Fibroblast of mammary gland (primary cell): ENCODE measurements at places on chromosomes 6 and 20.

DNA sequence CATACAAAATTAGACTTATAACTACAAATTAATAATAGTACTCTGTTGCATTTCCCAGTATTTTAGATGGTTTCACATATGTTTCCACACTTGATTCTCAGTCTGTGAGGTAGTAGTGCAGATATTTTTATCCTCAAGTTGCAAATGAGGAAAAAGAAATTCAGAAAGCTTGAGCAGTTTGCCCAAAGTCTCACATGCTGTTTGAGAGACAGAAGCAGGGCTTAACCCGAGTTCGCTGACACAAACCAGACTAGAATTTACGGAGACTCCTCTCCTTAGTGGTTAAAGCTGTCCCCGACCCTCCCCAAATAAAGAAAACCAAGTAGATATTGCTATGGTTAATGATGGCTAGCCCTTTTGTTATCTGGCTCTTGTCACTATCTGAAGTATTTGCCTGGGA lies 126.2 kb downstream of the TIAM2 start:
- no peak for DNase-seq

DNA sequence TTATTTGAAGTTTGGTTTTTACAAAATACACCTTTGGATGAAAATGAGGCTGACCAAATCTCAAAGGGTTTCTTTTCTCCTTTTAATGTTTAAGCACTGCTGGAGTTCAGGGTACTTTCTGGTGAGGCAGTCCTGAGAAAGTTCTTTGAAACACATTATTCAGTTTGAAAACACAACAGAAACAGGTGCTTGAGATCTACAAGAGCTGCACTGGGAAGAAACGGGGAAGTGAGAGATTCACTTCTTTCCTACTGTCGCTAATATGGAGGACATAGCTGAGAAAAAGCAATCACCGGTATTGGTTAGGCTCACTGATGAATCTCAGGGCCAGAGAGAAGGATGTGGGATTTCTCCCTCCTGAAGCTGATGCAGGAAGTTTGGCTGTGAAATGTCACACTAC lies 22.9 kb upstream of the TMEM170B start:
- DNase-seq: no peak

DNA sequence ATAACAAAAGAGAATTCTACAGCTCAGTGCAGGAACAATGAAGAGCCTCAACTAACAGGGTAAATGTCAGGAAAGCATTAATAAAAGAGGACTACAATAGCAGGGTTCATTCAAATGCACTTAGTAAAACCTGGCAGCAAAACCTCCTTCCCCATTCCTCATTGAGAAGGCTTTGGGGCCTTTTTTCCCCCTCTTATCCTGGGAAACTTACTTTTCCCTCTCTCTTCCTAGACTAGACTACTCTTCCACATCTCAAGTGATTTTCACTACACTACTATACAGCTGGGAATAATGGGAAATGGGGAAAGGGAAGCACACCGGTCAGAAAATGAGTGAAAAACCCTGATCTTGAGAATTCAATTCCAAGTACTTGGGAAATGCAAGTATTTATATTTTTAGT lies 10.1 kb downstream of the ROMO1 start:
- no peak for DNase-seq

GRCh38 chr6:98092331-98092730 lies 742.0 kb upstream of the POU3F2 start:
- no peak for DNase-seq

DNA sequence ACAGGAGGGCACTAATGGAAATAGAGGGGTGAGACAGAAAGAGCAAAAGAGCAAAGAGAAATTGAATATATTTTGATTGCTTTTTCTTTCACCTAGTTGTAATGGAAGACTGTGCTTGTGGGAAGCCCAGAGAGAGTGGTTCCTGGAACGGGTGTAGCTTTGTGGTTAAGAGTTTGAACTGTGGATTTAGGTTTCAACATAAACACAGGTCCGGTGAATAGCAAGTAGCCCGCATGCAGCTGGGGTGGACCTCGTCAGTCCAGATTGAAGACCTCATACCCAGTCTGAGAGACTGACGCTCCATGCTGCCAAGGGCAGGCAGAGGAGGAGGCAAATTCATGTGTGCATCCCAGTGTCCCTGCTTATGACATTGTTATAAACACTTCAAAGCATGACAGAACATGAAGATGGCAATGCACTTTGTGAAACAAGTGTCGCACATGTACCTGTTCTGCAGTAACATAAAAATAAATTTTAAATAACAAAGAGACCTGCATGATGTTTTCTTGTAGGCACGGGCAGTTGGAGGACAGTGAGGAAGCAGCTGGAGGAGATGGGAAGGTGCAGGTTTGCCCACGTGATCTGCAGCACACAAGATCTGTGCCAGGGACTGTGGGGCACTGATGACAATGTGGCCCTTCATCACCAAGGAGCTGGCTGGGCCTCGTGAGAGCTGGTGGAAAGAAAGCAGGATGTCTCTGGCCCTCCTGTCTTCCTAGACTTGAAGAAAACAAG lies 220.5 kb upstream of the SSTR4 start:
- DNase-seq: no peak

DNA sequence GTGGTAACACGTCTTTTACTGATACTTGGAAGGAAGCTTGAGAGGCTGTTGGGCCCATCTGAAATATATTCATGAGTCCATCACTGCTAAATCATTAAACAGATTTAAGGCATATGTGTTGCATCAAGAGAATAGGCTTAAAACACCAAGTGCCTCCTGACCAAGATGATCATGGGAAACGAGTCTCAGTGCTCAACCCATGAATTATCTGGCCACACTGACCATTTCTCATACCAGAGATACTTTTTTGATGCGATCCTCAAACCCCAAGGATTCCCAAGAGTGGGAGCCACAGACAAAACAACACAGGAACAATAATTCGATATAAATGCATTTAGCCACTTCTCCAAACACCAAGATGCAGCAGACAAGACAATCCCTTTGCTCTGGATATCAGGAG lies 17.2 kb downstream of the HEY2 start:
- no peak for DNase-seq

DNA sequence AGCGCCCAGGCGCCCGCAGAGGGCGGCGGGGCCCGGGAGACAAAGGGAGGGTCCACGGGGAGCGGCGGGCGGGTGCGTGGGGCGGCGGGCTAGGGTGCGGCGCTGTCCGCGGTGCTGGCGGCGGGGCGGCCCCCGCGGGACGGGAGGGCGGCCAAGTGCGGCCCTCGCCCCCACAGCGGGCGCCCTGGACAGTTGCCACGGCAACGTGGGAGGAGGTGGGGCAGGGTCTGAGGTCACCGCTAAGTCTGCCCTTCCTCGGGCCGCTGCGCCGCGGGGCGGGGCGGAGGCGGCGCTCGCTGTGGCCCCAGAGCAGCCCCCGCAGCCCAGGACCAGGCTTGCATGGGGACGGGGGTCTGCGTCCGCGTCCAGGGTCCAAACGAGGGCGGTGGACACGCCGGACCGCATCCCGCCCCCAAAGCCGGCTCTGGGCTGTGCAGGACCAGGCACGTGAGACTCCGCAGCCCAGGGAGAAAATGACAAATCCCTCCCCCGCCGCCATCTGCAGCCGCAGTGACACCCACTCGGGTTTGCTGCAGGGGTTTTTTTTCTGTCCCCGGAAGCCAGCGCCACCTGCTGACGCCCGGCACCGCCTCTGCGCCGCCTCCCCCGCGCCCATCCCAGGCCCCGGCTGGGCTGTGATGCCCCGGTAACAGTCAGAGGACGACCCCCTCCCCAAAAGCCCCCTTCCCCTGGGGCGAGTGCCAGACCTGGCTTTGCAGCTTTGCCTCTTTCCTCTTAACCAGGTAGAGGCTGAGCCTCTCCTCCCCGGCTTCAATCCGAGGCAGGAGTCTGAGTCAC lies 36.8 kb downstream of the YTHDF1 start:
- DNase-seq: no peak

GRCh38 chr6:2556761-2557160 lies 194.0 kb downstream of the MYLK4 start:
- DNase-seq: no peak

DNA sequence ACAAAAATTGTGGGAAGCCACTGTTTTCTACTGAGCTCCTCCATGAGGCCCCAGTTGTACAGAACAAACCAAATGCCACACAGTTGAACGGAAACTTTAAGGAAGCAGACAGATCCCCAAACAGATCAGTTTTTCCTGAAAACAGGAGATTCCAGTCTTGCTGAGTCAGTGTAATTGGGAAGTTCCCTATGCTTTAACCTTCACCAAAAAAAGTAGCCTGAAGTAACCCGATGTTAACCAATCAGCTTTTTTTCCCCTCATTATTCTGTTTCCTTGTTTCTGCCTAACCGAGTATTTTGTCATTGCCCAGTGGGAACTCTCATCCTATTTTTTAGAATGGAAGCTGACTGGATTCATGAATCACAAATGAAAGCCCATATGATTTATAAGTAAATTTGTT lies 36.7 kb downstream of the MARCKS start:
- peak; percentile 64 for DNase-seq

DNA sequence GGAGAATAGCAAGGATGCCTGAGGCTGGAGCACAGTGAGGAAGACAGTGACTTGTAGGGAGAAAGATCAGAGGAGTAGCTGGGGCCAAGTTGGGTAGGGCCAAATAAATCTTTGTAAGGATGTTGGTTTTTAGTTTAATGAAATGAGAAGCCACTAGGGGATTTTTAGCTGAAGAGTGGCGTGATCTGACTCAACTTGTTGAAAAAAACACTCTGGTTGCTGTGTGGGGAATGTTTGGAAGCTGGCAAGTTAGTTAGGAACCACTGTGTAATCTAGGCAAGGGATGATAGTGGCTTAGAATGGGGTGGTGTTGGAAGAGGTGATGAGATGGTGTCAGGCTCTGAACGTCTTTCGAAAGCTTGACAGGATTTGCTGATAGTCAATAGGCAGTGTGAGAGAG lies 176.1 kb upstream of the HDDC2 start:
- DNase-seq: peak; percentile 10

GRCh38 chr6:116402108-116402937 lies 31.6 kb downstream of the DSE start:
- peak; percentile 15 for DNase-seq

DNA sequence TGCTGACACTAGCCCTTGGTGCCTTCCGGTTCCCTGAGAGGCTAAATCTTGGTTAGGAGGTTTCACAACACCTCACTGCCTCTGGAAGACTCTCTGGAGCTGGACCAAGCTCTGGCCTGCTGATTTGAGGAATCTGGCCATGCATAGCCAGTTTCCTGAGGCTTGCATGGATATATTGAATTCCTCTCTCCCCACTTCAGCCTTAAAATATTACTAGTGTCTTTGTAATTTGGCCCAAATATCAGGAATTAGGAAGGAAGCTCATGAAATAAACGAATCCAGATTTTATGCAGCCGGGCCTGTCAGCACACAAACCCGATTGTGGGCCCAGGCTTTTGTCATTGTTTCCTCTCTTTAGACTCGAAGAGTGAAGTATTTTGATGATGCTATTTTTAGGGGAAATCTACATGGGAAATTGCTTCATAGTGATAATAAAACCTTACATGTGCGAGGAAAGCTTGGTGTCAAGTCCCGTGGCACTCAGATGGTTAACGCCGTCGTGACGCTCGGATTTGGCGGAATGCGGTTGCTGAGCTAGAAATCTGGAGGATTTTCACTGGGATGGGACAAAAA lies 144.4 kb downstream of the PHACTR3 start:
- peak; percentile 60 for DNase-seq

- peak; percentile 49 for DNase-seq
Measured at GRCh38 chr6:37897321-37897720, 77.8 kb downstream of the ZFAND3 start.

GRCh38 chr6:129943637-129944271 lies 74.6 kb upstream of the L3MBTL3 start:
- DNase-seq: no peak

GRCh38 chr6:168414336-168415097 lies 26.5 kb upstream of the SMOC2 start:
- peak; percentile 10 for DNase-seq

DNA sequence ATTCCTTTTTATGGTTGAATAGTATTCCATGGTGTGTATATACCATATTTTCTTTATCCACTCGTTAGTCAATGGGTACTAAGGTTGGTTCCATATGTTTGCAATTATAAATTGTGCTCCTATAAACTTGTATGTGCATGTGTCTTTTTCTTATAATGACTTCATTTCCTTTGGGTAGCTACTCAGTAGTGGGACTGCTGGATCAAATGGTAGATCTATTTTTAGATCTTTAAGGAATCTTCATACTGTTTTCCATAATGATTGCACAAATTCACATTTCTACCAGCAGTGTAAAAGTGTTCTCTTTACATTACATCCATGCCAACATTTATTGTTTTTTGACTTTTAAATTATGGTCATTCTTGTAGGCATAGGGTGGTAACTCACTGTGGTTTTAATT lies 164.3 kb downstream of the TASP1 start:
- DNase-seq: peak; percentile 8

DNA sequence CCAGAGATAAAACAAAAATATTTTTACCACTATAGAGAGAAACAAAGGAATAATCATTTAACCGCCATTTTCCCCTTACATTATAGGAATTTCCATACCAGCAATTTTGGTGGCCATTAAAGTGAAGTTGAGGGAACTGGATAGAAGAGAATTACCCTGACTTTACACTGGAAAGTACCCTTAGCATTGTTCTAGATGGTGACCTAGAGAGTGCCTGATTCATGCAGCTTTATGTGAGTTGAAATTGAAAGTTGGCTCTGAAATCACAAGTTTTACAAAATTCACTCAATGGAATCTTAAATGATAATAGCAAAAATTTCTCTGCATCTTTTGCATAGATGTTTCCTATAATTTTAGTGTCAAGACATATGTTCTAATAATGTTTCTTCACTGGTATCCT lies 55.7 kb upstream of the PREP start:
- no peak for DNase-seq

DNA sequence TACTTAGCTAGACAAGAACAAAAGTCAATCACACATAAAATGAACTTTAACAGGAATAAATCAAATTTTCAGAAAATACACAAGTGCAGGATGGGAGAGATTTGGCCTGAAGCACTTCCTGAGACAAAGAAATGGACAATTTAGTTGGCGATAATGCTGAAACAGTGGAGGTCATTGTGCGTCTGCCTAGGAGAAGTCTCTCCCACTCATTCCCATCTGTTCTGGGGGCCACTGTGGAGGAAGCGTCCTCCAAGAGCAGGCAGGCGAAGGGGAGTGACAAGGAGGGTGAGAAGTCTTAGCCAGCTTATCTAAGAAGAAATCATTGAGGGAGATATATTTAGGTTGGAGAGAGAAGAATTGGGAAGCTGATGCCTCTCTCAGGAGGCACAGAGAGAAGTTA lies 10.2 kb upstream of the TMEM242 start:
- no peak for DNase-seq

GRCh38 chr6:167660944-167661551 lies 165.7 kb upstream of the AFDN start:
- DNase-seq: no peak

- DNase-seq: no peak
Measured at GRCh38 chr20:43529051-43529450, 21.6 kb downstream of the L3MBTL1 start.

GRCh38 chr20:24818056-24818455 lies 131.0 kb upstream of the CST7 start:
- no peak for DNase-seq

- no peak for DNase-seq
Measured at GRCh38 chr6:52138284-52138683, 47.9 kb upstream of the IL17A start.

GRCh38 chr6:45462190-45463134 lies 84.7 kb upstream of the SUPT3H start:
- DNase-seq: peak; percentile 52

- DNase-seq: peak; percentile 81
Measured at GRCh38 chr20:50540620-50541605, 30.7 kb downstream of the PTPN1 start.

- DNase-seq: peak; percentile 74
Measured at GRCh38 chr20:53547664-53548239, 45.9 kb downstream of the ZNF217 start.

- no peak for DNase-seq
Measured at GRCh38 chr20:59575216-59575615, 29.1 kb upstream of the PHACTR3 start.
